Hematopoietic multipotent progenitor cell treated with erythropoietin and hydrocortisone succinate and interleukin-3 and kit ligand, for 15 days (in vitro differentiated cells): ENCODE measurements at places on chromosomes 7 and 10.

GRCh38 chr10:133391761-133392518 lies 2.0 kb upstream of the MTG1 start:
- DNase-seq: no peak

DNA sequence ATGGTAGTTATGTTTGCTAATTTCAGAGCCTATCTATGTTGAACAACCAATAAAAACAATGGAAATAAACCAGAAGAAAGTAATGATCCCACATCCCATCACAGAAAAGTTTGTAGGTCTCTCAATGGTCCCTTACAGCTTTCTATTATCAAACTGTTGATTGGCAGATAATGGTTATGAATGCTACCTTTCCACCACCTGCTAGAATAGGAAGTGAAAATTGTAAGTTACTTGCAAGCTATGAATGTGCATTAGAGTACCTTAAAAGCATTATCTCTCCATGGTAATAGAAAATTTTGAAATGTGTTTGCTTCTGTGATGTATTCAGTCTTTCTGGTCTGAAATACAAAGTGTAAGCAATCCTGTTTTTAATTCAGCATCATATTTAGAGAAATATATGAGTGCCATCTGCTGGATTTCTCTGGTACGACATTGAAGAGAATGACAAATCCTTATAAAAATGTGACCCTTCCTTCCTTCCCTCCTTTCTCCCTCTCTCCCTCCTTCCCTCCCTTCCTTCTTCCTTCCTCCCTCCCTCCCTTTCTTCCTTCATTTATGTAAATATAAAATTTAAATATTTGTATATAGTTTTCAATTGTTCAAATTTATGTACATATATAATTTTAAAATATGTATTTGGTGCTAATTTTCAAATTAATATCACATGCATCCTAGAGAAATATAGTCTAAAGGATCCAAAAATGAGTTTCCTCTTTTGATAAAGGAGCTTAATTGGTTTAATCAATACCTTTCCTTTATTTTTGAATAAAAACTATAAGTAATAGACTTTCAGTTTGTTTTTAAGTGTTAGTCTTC lies 41.4 kb upstream of the PNLIPRP3 start:
- no peak for DNase-seq

DNA sequence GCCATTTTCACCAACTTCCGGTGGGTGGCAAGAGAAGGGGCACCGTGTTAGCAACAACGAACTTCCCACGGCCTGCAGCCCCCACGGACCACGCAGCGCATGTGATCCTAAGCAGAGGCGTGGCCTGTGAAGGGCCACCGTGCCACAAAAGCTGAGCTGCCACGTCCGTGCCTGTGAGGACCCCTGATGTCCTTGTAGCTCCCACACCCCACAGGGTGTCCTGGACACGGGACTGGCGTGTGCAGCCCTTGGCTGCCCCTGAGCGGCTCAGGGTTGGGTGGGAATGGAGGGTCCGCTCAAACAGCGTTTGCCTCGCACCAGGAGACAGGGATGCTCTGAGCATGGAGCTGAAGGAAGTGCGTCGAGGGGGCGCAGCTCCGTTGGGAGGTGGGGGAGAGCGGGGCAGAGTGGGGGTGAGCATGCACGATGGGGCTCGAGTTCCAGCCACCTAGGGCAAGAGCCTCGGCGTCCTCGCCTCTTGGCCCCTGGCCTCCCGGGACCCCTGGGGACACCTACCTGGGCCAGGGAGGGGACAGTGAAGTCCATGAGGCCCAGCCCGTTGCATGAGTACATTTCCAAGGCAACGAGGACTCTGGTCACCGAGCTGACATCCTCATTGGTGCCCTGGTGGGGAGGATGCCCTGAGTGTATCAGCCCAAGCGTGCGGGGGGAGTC lies 33.6 kb downstream of the CFAP46 start:
- no peak for DNase-seq

- no peak for DNase-seq
Observed at GRCh38 chr10:124614003-124614659, 130.0 kb downstream of the FAM53B start.

DNA sequence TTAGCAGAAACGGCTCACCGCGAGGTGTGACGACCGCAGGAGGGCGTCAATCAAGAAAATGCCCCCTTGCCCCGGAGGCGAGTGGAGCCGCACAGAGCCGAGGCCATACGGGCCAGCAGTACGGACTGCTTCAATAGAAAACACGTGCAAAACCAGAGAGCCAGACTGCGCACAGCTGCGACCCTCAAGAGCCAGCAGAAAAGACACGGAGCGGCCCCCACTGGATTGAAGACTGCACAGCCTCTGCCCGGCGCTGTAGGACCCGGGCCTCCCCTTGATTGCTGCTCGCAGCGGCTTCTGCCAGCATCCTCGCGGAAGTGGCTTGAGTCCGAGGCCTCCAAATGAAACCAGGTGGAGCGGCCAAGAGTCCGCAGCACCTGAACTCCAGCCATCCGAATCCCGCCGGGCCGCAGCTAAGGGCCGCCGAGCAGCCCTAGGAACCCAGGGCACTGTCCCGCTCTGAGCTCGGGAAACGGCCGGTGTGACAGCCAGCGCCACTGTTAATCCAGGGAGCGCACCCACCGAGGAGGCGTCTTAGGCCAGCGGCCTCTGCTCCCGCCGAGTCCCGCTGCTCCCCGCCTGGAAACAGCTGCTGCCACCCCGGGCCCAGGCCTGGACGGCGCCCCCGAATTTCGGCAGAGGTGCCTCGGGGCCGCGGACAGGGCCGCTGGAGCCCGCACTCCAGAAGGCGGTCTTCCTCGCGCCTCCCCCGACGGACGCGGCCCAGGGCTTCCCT lies 660 bp upstream of the HHEX start:
- no peak for DNase-seq

- no peak for DNase-seq
Observed at GRCh38 chr7:2903682-2904162, 59.6 kb upstream of the GNA12 start.

- DNase-seq: no peak
Observed at GRCh38 chr7:27122077-27122910, 8.3 kb downstream of the HOXA4 start.

GRCh38 chr7:32346253-32346652 lies 143.9 kb downstream of the LSM5 start:
- no peak for DNase-seq

DNA sequence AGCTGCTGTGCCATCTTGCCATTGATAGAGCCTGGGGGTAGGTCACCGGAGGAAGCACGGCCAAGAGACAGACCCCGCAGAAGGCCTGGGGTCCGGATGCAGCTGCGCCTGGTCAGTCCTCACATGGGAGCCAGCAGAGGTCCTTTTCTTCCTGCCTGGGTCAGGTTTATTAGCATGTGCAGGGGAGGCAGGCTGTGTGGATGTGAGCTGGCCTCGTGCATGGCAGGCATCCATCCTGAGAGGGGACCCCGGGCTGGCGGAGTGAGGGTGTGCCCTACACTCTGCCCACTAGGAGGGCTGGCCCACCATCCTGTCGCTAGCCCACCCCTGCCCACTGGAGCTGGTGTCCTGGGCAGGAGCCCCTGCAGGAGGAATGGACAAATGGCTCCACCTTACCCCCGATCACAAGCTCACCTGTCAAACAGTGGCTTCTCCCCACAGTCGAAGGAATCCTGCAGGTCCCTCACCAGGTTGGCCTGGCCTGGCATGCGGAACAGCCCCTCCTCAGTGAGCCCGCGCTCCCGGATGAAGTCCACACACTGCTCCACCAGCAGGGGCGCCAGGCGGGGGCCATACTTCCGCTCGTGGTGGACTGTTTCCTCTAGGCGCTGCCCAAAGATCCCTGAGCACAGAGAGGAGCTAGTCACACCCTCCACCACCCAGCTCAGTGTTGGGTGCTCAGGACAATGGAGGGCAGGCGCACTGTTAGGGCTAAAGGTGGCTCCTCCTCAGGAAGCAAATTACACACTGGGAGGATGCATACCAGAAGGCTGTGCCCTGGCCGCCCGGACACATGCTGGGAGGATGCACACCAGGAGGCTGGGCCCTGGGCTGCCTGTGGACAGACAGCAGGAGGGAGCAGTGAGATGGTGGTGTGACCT lies 145.4 kb downstream of the ARHGAP22 start:
- DNase-seq: no peak

DNA sequence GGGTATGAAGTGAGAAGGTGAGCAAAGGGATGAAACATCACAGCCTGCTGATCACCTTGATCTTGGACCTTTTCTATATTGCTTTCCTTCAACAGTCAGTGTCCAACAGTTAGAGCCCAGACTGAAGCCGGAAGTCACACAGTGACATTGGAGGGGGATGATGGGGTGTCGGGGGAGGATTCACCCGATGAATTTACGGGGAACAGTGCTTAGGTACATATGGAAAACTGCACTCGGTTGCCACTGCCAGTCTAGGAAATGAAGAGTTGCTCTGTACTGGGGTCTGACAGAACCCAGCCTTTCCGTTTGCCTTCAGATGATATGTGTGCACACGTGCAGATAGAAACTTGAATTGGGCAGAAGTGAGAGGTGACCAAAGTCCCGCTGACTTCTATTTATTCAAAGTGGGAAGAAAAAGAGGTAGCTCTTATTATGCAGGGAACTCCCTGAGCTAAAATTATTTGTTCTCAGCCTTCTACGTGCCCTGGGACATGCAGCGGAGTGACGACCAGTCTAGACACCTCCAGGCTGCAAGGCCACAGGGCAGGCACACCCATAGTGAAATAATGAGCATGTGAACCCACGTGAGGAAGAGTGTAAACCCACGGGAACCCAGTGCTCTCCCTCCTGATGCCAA lies 107.2 kb upstream of the INHBA start:
- DNase-seq: no peak

DNA sequence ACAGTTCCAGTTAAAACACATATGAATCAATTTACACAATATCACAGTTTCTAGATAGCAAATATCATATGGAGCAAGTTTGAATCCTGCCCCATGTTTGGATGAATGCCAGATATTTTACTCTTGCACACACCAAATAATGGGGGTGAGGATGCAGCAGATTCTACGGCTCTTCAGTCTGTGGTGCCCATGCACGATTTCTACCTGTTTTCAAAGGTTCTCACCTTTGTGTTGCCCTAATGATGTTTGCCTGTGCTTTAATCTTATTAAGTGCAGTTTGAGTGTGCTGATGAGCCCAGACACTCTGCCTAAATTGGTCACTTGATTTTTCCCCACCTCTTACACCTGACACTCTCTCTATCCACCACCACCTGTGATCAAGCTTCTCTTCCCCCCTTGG lies 119.6 kb downstream of the NPY start:
- DNase-seq: no peak

DNA sequence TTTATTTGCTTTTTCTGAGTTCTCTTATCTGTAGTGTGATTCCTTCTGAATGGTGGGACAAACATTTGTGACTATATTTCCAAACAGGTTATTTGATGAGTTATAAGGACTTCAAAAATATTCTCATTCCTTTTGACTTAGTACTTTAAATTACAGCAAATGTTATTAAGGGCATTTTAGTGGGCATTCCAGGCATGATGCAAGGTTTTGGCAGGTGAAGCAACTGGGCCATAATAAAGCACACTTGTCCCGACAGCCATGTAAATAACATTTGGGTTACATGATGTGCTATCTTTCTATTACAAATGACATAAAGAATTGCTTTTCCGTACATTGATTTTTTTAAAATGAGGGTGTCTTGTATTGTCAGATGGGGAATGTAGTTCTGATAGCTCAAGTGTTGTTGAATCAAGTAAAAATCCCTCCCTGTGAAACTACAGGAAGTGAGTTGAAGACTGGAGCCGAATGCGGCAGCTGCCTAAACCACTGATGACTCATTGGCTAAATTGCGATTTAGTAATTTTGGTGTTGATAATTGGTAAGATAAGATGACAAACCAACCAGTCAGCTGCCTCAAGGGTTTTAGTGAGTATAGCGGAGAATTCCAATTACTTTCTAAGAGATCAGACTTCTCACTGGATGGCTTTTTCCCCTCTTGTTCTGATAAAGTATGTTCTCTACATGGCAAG lies 231.3 kb upstream of the NPY start:
- DNase-seq: no peak

DNA sequence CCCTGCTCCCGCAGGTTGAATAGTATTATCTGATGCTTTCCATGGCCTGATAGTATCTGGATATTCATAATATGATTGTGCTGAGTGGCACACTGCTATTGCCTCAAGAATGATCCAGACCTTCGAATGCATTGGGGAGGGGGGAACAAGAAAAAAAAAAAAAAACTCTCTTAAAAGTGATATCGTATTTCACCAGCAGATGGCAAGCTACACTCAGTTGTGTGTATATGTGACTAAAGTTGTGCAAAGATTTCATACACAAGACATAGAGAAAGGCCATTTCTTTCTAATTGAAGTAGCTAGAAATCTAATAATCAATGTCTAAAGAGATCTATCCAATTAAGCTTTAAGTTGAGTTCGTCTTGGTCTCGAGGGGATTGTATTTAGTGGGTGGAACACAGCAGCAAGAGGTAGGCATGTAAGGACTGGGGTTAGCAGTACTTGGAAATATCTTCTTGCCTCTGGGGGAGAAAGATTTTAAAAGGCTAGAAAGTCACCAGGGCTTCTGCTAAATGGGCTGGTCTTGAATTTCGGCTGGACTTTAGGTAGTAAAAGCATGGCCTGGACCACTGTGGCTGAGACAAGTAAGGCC lies 15.3 kb downstream of the SFRP4 start:
- peak; percentile 36 for DNase-seq

DNA sequence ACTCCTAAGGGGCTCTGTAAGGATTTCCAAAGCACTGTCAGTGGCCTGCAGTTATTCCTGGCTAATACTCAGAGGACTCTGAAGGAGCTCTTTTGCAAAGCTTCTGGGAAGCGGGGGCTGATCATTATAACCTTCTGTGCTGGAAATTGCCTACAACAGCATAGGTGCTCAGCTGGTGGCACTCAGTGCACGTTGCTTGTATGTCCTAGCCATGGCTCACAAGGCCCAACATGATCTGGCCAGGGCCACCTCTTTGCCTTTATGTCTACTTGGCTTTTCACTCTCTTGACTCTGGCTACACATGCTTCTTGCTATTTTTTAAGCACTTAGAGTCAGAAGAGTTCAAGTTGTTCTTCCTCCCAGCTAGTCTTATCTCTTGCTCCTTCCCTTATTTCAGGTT lies 17.5 kb downstream of the LAMB4 start:
- DNase-seq: no peak

DNA sequence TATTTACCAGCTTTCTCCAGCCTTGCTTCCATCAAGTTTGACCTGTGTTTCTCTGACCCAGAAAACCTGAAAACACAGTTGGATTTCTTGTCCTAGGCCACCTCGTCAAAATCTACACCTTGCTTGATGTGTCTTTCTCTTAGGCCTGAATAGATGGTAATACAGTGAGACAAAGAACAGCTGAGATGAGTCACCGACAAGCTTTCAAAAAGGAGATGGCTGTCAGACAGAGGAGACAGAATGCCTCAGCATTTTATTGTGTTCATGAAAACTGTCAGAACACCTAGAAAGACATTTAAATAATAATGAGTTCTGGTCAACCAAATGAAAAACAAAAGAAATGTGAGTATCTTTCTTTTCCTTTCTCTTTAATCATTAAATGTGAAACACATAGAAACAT lies 119.7 kb upstream of the SORCS1 start:
- DNase-seq: no peak
